ENCODE measurements at places on chromosomes 5 and 9.

- no peak for DNase-seq
Observed at GRCh38 chr5:71834601-71835000, 115.5 kb downstream of the CARTPT start.

- no peak for DNase-seq
Observed at GRCh38 chr9:121876255-121876654, 216.9 kb downstream of the TTLL11 start.

DNA sequence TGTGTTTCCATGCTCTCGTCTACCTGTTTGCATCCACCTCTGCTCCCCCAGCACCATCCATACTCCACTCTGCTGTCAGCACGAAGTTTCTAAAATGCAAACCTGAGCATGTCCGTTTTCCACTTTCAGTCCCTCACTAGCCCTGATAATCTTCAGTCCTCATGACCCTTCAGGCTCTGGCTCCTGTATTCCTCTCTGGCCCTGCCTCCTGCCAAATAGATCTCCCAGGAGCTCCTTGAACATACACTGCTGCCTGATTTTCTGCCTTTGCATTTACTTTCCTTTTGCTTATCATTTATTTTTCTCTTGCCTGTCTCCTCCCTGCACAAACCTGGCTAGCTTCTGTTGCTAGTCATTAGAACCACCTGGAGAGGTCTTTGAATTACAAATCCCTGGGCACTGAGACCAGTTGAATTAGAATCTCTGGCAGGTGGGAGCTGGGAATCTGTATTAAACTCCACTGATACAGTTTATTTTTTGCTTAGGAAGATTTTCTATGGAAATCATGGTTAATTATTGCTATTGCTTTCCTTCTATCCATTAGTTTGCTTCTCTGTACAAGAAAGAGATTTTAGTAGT, 18.5 kb downstream of the ARHGEF28 start:
- no peak for DNase-seq

DNA sequence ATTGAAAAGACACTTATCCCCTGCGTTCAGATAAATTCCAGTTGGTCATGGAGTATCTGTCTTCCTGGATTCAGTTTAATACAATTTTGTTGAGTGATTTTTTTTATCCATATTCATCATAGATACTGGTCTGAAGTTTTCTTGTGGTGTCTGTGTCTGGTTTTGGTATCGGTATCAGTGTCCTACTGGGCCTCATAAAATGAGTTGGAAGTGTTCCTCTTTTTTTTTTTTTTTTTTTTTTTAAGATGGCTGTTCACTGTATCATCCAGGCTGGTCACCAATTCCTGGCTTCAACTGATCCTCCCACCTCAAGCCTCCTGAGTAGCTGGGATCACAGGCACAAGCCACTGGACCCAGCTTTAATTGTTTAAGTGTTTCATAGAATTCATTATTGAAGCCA, 2.9 kb upstream of the CAMSAP1 start:
- DNase-seq, result no peak

- no peak for DNase-seq
Observed at GRCh38 chr9:108477529-108478006, 378.2 kb downstream of the ACTL7B start.

- DNase-seq, result no peak
Observed at GRCh38 chr9:6931913-6932312, 174.1 kb downstream of the KDM4C start.

DNA sequence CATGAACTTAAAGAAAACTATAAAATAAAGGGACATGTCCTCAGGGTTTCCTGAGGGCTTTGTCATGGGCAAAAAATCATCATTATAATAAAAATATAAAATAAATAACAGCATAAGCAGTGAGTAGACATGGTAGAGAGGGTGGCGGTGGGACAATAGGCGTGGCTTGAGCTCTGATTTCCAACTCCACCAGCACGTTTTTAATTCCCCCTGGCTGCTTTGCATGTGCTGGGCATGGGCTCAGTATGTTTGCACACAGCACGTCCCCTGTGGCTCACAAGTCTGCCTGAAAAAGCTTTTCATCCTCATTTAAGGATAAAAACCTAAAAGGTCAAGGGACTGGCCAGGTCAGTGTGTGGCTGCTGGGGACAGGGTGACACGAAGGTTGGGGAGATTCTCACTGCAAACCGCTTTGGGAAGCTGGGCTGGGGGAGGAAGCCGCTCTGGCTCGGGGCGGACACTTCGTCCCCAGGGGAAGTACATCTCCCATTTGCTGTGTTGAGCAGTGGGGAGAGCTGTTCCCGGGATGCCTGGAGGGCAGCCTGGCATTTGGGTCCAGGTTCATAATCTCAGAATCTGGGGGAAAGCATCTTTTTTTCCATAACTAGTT, 32.6 kb downstream of the NKX2-5 start:
- DNase-seq, result no peak

- DNase-seq, result no peak
Observed at GRCh38 chr9:93132946-93133680, 938 bp downstream of the NINJ1 start.

DNA sequence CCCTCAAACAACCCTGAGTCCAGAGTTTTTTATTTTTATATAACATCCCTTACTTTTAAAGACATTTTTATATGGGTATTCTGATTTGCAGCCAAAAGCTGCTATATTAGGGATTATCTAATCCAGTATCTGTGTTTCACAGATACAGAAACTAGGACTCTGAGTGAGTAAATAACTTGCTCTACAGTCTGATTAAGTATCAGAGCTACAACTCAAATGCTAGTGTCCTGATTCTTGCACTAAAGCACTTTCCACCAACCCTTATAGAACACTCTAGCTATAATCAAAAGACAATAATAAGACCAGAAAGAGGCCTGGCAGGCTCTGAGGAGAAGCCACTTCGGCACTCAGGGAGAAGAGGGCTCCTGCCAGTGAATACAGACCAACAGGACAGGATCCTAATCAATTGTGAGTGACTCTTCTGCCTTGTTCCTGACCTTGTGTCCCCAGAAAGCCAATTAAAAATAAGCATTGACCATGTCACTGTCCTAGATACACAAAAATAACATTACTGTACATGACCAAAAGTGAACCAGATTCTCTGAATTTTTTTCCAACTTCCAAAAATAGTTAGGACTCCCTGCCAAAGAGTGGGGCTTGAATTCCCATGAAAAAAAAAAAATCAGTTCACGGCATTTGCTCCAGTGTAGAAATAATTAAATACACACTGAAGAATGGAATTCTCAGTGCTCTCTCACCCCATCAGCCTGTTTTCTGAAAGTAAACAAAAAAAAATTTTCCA, 63.6 kb upstream of the MAP3K1 start:
- no peak for DNase-seq

DNA sequence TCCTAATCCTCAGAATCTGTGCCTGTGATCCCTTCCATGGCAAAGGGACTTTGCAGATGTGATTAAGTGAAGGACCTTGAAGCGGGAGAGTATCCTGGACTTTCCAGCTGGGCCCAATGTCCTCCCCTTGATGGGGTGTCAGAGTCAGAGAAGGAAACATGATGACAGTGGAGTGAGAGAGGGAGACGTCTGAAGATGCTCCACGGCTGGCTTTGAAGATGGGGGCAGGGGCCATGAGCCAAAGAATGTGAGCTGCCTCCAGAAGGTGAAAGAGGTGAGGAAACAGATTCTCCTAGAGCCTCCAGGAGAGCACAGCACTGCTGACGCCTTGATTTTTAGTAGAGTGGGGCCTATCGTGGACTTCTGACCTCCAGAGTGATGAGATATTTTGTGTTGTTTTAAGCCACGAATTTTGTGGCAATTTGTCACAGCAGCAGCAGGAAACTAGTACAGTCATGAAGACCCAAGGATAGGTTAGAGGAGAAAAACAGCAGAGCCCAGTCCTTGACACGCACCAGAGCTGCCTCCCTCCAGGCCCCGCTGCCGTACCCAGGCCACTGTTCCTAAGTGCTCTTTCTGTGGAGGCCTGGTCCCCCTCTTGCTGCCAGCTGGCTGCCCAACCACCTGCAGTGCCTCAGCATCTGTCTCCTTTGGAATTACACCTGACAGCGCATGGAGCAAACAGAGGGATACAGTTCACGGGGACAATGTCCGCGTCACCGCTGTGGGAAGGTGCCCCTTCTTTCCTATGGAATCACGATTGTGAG, 78.1 kb downstream of the MACROH2A1 start:
- no peak for DNase-seq

DNA sequence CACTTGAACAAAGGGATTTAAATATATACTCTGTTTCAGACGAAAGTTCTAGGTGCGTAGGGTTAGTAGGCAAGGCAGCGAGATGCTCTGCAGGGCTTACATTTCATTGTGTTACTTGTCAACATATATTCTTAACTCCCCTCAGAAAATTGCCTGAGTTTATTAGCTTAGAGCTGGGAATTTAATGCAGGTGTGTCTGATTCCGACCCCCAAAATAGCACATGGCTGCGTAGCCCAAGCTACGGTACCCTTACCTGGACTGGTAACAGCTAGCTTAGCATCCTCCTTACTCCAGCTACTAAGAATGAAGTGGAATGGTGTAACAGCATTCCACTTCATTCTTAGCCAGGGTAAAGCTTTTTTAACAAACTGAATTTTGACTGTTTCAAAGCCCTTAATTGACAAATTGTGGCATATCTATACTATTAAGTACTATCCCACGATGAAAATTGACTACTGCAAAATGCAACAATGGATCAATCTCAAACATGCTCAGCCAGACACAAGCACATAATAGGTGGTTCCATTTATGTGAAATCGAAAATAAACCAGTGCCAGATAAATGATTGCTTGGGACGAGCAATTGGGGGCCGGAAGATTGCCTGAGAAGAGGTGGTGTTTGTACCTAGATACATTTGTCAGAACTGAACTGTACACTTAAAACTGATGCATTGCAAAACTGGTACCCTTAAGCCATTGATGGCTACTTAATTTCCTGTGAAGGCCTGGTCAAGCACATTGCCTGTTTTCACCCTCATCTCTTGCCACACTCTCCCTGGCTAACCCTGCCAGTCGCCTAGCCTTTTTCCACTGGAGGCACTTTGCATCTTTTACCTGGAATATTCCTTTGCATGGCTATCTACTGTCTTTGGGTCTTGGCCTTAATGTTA, 3.0 kb upstream of the FGF18 start:
- no peak for DNase-seq

GRCh38 chr9:2729003-2729402, 11.7 kb downstream of the KCNV2 start:
- DNase-seq, result no peak

DNA sequence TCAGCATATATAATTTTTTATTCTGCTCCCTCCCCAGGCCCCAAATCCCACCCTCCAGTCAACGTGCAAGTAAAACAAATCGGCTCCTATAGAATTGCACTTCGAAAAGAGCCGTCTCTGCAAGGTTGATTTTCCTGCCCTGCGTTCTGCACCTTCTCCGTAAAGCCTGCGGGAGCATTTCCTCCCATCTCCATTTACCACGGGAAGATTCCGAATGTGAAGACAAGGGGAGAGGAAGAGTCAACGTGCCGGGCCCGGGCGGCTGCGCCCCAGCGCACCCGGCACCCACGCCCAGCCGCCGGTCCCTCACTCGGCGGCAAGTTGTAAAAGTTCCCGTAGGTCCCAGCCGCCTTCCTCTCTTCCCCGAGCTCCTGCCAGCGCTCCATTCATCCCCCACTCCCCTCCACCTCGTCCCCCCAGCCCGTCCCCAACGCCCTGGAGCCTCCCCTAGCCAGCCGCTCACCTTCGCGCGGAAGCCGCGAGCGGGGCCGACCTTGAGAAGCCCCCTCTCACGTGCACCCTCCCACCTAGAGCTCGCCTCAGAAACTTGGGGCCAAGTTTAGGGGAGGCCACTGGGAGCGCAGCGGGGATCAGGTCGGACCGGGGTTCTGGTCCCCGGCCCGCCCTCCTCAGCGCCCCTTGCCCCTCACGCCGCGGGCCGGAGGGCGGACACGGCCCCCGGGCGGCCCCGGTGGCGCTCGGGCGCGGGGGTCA, 431 bp downstream of the BNC2 start:
- no peak for DNase-seq

- DNase-seq, result no peak
Observed at GRCh38 chr5:123964884-123965283, 452.9 kb downstream of the CSNK1G3 start.

DNA sequence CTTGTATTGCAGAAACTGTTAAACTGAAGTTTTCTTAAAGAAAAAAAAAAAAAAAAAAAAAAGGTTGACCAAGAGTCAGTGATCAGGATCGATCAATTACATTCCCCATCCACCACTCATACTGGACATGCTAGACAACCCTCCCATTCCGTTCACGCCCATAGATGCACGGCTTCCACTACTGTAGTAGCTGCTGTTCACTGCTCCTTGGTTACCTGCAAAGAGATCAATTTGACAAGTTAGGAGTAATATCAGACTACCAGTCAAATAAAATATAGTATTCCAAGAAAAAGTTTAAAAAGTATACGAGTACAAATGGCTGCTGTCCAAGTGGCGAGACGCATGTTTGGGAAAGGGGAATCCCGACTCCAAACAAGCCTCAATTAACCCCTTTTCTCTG, 8.7 kb downstream of the HNRNPH1 start:
- DNase-seq, result no peak

GRCh38 chr9:131273856-131274673, 2.2 kb downstream of the FAM78A start:
- DNase-seq, result no peak

GRCh38 chr5:161311146-161311708, 235.3 kb downstream of the GABRB2 start:
- DNase-seq, result no peak

GRCh38 chr9:83024506-83025125, 38.3 kb downstream of the RASEF start:
- no peak for DNase-seq

DNA sequence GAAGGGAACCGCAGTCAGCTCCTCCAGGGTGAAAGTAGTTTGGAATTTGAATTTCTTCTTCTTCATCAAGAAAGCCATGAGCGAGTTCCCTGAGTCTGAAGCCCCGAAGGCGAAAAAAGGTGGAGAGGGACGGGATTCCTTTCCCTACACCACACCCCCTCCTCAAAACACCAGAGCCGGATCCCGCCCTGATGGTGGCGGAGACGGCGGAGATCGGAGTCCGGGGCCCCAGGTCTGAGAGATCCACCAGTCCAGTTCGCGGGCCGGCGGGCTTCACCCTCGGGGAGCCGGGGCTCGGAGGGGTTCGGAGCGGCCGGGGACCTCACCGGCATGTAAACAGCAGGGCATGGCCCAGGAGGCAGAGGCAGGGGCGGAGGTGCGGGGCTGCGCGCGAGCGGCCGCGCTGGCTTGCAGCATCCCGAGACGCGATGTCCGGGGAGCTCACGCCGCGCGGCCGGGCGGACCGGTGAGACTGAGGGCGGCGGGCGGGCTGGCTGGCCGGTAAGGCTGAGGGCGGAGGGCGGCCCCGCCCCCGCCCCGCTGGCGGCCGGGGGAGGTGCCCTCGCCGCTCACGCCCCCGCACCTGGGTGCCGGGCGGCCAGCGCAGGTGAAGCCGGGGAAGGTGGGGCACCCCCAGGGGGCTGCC, 606 bp downstream of the EEIG1 start:
- DNase-seq, result no peak

DNA sequence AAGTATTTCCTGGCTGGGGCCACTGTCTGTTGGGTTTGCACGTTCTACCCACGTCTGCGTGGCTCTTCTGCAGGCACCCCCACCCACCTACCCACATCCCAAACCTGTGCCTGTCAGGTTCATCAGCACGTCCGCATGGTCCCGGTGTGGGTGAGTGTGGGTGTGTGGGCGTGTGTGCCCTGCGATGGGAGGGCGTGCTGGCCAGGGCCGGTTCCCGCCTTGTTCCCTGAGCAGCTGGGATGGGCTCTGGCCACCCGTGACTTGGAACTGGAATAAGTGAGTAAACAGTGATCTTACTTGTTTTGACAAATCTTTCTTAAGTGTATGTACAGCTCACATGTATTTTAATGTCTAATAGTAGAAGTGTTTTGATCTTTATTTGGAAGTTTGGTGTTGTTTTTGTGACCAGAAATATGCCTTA, 20.4 kb downstream of the ERGIC1 start:
- DNase-seq, result no peak

GRCh38 chr9:124079176-124079925, 67.8 kb downstream of the LHX2 start:
- DNase-seq, result no peak

- DNase-seq, result no peak
Observed at GRCh38 chr9:95012035-95012708, 285.7 kb downstream of the AOPEP start.

All from activated CD8-positive, alpha-beta memory T cell treated with anti-CD3 and anti-CD28 coated beads for 1 hour (primary cell).